Central memory CD8-positive, alpha-beta T cell (primary cell): ENCODE measurements at places on chromosomes 3 and 15.

DNA sequence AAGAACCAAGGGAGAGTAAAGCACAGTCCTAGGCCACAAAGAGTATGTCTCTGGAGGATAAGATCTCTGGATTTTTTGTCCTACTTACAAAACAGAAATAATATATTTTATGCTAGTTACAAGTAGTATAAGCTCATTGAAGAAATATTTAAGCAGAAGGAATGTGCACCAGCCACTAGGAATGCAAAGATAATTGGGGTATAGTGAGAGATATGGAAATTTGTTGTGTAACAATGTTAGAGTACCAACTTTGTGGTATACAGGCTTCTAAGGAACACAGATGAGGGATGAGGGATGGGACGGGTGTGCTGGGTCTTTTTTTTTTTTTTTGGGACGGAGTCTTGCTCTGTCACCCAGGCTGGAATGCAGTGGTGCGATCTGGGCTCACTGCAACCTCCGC is 26.5 kb downstream of the AKAP13 start:
- DNase-seq = no peak

GRCh38 chr3:80285388-80285787 is 517.6 kb upstream of the ROBO1 start:
- no peak for DNase-seq

DNA sequence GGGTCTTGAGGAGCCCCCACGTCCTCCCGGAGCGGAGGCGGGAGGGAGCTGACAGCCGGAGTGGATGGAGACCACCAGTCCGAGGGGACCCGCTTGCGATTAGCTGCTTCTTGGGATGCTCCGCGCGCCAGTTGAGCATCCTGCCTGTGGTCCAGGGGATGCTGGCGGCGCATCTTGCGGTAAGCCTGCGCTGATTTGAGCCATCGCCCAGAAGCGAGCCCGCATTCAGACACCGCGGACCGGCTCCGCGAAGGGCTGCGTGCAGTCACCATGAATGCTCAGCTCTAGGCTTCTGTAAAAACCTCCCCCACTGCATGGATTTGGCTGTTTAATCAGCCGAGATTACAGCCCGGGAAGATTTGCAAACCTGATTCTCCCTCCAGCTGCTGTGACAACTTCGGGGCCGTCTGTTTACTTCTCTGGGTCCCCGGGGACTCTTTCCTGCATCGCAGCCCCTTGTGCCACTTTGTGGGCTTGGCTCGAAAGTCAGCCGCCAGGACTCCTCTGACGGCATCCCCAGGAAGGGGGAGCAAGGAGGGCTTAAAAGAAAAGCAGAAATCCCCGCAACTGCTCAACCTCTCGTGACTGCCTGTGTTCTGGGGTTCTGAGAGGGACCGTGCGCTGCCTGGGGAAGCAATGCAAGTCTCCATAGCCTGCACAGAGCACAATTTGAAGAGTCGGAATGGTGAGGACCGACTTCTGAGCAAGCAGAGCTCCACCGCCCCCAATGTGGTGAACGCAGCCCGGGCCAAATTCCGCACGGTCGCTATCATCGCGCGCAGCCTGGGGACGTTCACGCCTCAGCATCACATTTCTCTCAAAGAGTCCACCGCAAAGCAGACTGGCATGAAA is 171.1 kb downstream of the KCNAB1 start:
- no peak for DNase-seq

DNA sequence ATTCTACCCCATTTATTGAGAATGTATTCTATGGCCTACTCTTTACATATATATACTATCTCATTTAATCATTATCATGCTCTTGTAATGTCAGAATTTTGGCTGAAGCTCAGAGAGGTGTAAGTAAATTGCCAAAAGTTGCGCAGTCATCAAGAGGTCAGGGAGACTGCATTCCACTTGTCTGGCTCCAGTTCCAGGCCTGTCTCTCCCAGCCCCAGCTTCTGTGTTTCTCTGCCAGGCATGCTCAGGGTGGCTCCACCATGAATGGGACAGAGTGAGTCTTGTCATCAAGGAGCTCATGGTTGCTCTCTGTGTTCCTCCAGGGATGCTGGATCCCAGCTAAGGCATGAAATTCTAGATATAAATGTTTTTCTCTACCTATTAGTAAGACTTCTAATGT is 635.1 kb upstream of the MDFIC2 start:
- DNase-seq = no peak

- DNase-seq = no peak
Measured at GRCh38 chr3:39497753-39498152, 30.3 kb downstream of the MOBP start.

DNA sequence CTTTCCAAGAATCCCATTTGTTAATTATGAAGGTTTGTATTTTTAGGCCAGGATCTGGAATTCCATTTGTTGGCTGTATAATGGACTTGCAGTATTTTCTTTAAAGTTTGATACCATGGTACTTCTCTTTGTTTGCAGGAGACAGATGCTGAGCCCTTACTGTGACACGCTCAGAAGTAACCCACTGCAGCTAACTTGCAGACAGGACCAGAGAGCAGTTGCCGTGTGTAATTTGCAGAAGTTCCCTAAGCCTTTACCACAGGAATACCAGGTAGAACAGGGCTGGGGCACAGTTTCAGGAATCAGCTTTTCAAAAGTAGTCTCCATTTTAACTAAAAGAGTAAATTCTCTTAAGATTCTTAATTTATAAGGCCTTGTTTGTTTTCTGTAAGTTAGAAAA is 59.1 kb downstream of the LMLN start:
- DNase-seq = no peak

GRCh38 chr3:179796421-179796820 is 143.6 kb downstream of the USP13 start:
- DNase-seq = no peak

DNA sequence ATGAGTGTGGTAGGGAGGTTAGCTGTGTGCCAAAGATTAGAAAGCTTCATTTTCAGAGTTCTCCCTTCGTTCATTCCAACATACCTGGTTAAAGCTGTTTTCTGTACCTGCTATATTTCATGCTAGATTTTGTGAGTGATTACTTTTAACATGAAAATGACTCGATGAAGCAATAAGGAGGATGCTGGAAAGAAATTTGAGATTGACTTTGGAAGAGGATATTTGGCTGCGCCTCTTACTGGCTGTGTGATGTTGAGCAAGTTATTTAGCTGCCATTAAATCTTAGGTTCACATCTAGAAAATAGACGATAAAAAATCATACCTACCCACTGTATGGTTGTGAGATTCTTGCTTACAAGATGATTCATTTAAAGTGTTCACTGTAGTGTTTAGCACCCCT is 288.7 kb downstream of the ZIC4 start:
- no peak for DNase-seq

- no peak for DNase-seq
Measured at GRCh38 chr3:46091046-46091445, 63.8 kb upstream of the XCR1 start.

DNA sequence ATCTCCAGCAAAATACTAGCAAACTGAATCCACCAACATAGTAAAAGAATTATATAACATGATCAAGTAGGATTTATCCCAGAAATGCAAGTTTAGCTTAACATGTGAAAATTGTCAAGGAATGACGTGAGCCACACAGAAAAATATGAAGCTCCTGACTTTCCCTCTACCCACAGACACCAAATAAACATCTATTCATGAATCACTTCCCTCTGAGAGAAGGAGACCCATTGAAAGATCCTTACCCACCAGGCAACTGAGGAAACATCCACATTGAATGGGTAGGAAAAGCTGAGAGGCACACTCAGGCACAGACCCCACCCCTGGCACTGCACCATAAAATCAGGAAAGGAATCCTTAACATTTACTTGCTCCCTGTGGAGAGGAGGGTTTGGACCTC is 102.2 kb upstream of the MANF start:
- no peak for DNase-seq

DNA sequence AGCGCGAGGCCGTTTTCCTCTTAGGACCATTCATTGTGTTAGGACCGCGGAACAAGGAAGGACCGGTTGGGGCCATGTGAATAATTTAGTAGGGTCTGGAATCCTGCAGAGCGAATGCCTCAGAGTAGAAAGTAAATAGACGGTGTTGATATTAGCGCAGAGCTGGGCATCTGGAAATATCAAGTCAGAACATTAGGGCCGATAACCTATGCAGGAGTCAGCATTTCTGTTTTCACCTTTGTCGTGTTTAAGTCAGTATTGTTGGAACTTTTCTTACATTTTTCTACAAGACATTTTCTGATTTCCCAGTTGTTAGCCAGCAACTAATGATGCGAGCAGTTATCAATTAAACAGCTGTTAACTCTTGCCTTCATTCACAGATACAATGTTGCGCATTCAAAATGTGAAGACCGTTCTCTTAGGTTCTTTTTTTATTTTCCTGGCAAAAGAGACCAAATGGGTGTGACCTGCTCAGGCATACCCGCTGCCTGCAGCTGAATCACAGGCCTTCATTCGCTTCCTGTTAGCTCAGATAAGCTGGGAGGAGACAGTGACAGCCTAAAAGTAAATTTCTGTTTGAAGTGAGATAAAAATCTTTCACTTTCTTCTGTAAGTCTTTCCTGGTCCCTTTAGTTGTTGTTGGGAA is 966 bp upstream of the PKM start:
- DNase-seq = no peak

- no peak for DNase-seq
Measured at GRCh38 chr15:81680829-81681228, 306.8 kb upstream of the TMC3 start.

GRCh38 chr15:71350622-71351378 is 235.5 kb downstream of the THSD4 start:
- no peak for DNase-seq

- DNase-seq = no peak
Measured at GRCh38 chr3:40143283-40144090, 166.0 kb upstream of the EIF1B start.

GRCh38 chr3:57755368-57755675 is 787 bp upstream of the SLMAP start:
- DNase-seq = no peak

GRCh38 chr3:58072052-58072762 is 64.0 kb downstream of the FLNB start:
- DNase-seq = no peak

DNA sequence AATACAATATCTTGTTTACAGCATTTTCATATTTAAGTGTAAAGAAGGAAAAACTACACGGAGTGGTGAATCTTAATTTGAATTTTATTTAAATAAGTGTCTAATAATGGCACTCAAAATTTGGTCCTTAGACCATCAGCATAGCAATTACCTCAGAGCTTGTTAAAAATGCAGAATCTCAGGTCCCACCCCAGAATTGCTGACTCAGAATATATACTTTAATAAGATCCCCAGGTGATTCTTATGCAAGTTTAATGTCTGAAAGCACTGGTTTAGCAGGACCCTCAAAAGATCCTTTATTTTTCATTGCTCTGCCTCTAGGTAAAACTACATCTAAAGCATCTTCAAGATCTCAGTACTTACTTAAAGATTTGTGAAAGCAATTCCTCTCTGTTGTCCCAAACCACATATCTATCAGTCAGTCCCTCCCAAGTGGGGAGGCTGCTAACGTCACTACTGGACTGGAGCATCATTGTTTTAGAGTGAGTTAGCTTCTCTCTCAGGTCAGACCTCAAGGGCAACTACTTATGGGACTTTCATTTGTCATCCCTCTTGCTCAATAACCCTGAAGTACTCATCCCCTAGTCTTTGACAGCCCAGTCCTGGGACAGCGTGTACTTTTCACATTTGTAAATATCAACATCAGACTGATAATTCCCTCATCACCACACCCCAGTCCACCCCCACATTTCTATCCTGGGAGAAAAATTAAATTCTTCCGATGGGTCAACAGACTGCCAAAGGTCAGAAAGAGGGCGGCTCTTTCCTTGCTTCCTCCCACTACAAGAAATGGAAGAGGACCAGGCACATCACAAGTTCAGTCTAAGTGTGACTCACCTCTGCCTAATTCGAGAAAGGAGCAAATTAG is 76.7 kb downstream of the CBLB start:
- DNase-seq = no peak

DNA sequence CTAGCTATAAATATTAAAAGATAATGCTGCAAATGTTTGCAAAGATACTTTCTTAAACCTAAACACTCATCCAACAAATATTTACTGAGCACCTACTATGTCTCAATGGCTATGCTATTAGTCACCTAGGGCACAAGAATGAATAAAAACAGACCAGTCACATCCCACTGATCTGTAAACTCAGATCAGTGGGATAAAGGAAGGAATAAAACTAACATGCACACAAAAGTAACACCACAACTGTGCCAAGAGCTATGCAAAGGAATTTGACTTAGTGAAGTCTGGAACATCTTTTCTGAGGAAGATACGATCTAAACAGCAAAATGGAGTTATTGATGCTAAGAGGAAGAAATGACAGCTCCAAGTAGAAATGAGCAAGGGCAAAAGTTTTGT is 56.6 kb downstream of the CBLB start:
- no peak for DNase-seq

GRCh38 chr15:80798911-80799310 is 19.7 kb downstream of the CEMIP start:
- DNase-seq = no peak

GRCh38 chr15:88243895-88244787 is 12.4 kb downstream of the NTRK3 start:
- DNase-seq = no peak

DNA sequence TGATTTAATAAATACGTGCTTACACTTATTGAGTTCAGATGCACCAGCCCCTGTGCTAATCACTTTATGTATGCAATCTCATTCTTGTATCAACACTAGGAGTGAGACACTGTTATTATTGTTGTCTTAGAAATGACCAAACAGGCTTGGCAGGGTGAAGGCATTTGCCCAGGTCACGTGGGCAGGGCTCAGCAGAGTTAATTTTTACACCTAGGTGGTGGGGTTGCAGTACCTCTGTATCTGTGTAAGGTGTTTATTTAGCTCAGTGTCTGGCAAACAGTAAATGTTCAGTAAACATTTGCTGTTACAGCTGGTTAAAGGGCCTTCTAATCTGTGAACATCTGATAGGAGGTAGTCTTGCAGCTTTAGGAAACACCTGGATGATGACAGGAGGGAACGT is 200.0 kb downstream of the CACNA2D3 start:
- DNase-seq = no peak

DNA sequence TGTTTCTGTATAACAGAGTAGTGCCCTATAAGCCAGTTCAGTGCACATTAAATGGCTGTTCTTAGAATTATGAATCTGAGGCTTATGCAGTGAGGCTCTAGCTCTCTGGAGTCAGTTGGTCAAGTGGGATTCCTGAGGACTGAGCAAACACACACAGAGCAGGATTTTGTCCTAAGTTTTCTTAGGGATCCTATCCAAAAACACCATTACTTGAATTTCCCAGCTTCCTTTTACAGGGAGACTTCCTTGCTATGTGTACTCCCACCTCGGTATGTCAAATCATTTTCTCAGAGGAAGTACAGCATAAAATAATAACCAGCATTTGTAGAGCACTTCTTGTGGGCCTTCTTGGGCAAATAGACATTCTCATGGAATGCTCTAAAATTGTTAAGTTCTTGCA is 63.1 kb upstream of the GOLGA6B start:
- DNase-seq = no peak

GRCh38 chr3:175238801-175239200 is 379.7 kb downstream of the NAALADL2 start:
- no peak for DNase-seq

DNA sequence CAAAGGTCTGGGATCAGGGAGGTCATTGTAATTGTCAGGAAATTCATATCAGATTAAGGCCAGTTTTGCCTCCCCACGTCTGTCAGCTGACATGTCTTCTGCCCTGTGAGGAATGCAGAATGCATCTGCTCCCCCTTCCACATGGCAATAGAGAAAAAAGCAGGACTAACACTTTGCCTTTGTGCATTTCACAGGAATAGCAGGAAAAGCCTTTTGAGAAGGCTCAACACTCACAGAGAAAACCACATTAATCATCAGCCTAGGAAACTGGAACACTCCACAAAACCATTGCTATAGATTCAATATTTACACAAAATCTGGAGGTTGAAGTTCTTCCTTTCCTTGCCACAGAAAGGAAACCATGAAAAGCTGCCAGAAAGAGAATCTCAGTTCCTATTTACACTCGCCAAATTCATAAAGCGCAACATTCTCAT is 165.2 kb upstream of the HES1 start:
- DNase-seq = no peak
